ENCODE measurements at places on chromosomes 6 and 20.

- DNase-seq: peak; percentile 56
Observed at GRCh38 chr6:45690846-45691245, 313.1 kb upstream of the SUPT3H start.

DNA sequence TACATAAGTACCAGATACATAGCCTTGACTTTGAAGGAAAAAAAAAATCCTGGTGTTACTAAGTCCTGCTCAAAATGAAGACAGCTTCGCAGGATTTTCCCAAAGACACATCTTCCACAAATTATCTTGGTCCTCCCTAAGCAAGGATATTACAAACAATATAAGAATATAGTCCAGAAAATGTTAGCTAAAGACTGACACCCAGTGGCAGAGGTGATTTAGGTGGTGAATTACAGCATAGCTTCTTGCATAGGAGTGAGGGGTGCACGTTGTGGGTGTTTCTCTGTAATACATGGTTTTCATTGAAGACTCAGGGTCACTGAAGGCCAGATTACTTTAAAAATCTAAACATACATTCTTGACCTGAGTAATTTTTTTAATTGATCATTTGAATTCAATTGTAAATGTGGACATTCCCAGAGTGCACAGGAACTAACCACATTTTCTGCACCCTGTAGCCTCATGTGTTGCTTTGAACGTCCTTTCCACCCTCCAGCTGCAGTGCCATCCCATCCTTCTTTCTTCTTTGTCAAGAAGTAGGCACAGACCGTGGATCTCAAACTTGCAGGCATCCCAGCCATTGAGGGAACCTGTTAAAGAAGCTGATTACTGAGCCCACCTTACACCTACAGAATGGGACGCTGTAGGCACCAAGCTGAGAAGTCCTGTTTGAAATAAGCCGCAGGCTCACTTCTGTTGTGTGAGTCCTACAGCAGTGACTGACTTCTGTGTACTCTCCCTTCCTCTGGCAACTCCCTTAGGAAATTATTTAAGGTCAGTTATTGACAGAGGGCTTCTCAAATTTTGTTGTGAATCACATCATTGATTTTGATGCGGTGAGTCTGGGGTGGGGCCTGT is 102.6 kb downstream of the PERP start:
- DNase-seq: peak; percentile 34

- no peak for DNase-seq
Observed at GRCh38 chr20:20872428-20872827, 160.0 kb upstream of the RALGAPA2 start.

DNA sequence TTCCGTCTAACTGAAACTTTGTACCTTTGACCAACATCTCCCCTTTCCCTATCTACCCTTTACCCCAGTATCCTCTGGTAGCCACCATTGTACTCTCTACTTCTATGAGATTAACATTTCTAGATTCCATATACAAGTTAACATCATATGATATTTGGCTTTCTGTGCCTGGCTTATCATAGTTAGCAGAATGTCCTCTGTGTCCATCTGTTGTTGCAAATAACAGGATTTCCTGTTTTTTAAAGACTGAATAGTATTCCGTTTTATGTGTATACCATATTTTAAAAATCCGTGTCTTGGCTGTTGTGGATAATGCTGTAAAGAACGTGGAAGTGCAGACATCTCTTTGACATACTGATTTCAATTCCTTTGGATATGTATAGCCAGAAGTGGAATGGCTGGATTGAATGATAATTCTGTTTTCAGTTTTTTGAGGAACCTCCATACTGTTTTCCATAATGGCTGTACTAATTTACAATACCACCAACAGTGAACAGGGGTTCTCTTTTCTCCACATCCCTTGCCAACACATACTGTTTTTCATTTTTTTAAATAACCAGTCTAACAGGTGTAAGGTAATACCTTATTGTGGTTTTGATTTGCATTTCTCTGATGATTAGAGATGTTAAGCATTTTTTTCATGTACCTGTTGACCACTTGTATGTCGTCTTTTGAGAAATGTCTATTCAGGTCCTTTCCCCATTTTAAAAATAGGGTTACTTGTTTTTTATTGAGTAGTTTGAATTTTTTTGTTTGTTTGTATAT is 53.8 kb downstream of the CDC5L start:
- DNase-seq: no peak

GRCh38 chr6:136060052-136060451 is 190.1 kb downstream of the MTFR2 start:
- no peak for DNase-seq
